Sigmoid colon (tissue), 7 donors: ENCODE measurements at places on chromosomes 2 and 18. TPM values are rescaled to one million over a fixed set of nuclear protein-coding genes. Genes with fewer than 3 reads are reported as not detected.

FOXD4L1 gene
- not detected for polyA plus RNA-seq

ERBB4 gene
- polyA plus RNA-seq, result not detected

CNTNAP5 gene
- polyA plus RNA-seq, result 0.74 TPM

UPP2 gene
- not detected for polyA plus RNA-seq

CNGA3 gene
- polyA plus RNA-seq, result not detected
